Ammon's horn (tissue), 1 donor: ENCODE measurements at places on chromosomes 7 and 10.

DNA sequence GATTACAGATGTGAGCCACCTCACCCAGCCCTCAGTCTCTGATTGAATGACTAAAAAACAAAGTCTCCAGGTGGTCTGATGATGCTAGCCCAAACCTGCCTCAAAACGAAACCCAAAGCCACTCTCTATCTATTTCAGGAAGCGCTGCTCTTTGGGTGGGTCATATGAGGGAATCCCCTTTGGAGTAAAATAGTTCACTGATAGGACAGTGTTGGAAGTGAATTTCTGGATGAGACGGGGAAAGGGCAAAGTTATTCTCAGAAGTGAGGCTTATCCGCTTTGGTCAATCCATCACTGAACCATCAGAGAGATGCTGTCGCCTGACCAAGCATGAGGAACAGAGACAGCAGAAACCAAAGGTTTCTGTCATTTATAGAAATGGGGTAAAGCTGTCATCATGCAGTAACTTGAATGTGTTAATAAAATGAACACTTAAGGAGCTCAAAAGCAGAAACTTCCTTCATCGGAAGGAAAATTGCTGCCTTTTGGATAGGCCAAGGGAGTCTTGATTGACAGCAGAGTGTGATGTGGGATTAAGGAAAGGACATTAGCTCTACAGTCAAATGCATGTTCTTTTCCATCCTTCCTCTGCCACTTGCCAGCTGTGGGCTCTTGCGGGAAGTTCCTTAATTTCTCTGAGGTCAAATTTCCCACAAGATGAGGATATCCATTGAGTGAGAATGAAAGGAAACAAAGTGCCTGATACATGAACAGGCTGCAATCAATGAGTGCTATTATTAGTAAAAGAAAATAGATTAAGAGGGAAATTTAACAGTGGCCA, 64.9 kb upstream of the C1QL3 start:
- no peak for DNase-seq

GRCh38 chr10:70145666-70146488, 623 bp downstream of the TYSND1 start:
- DNase-seq = peak; percentile 77

GRCh38 chr7:114081606-114082425, 163.0 kb upstream of the PPP1R3A start:
- peak; percentile 74 for DNase-seq

- DNase-seq = no peak
Observed at GRCh38 chr10:32984003-32984600, 26.1 kb upstream of the ITGB1 start.

DNA sequence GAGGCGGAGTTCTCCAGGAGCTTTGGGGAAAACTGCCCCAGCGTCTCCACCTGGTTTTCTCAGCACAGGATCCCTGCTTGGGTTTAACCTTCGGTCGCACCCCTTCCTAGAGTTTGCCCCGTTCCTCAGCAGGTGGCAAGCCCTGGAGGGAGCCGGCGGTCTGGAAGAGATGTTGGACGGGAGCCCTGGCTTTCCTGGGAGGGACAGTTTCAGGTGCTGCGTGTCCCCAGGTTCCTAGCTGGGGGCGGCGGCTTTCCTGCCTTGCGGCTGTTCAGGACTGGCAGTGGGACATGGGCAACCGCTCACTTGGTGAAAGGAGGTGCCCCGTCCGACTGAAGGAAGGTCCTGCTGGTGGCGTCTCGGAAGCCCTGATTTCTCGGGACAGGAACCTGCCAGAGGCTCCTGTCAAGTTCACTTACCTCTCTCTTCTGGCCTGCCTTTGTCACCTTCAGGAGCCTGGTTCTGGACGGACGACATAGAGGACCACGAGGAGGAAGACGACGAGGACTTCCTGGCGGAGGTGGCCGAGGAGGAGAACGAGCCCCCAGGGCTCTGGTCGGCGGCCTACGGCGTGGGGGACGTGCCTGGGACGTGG, 14.8 kb downstream of the ZNF316 start:
- peak; percentile 1 for DNase-seq
